Panc1 (cell line): ENCODE measurements at places on chromosomes 3 and 15. TPM values are rescaled to one million over a fixed set of nuclear protein-coding genes. Genes with fewer than 3 reads are reported as not detected.

Gene LOXL1
- total RNA-seq: 18.6 TPM

Gene MKRN3
- total RNA-seq: 7.9 TPM

Gene ENTPD3
- total RNA-seq: not detected

Gene GP5
- total RNA-seq: 0.05 TPM

Gene TRIM42
- total RNA-seq: not detected

Gene ZNF445
- total RNA-seq: 11.9 TPM

Gene ZNF620
- total RNA-seq: 1.3 TPM

Gene MASP1
- total RNA-seq: not detected

Gene NPAP1
- total RNA-seq: not detected
